Stimulated activated CD4-positive, alpha-beta T cell treated with anti-CD3 and anti-CD28 coated beads, Interleukin-1b, Interleukin-23, amount 100 ng/mL, for 1 hour (primary cell): ENCODE measurements at places on chromosomes 1 and 21.

GRCh38 chr1:204711947-204712701 is 26.6 kb upstream of the LRRN2 start:
- no peak for DNase-seq

GRCh38 chr1:33296082-33296458 is 24.8 kb downstream of the A3GALT2 start:
- DNase-seq = no peak

GRCh38 chr21:33856893-33857527 is 58.6 kb downstream of the ATP5PO start:
- DNase-seq = no peak

DNA sequence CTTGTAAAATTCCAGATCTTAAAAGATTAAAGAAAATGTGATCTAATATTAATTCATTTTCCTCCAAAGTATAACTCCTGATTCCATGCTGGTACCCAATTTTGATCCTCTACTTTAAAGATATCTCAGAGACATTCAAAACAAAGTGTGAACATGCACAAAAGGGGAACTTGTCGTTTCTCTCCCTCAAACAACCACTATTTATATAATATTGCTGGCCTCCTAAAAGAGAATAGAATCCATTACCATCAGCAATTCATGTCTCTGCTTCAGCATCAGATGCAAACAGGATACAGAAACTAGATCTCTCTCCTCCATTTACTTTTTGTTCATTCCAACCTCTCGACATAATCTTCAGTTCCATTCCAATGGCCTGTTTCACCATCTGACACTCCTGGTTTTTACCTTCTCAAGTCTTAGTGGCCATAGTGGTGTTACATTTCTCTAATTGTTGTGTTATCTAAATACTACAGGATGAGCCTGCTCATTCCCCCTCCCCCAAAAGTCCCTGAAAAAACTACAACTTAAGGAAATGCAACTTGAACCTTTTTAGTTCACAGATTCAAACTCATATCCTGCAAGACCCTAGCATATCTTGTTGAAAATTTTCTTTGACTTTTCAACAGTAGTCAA is 4.1 kb downstream of the NRIP1 start:
- DNase-seq = no peak

DNA sequence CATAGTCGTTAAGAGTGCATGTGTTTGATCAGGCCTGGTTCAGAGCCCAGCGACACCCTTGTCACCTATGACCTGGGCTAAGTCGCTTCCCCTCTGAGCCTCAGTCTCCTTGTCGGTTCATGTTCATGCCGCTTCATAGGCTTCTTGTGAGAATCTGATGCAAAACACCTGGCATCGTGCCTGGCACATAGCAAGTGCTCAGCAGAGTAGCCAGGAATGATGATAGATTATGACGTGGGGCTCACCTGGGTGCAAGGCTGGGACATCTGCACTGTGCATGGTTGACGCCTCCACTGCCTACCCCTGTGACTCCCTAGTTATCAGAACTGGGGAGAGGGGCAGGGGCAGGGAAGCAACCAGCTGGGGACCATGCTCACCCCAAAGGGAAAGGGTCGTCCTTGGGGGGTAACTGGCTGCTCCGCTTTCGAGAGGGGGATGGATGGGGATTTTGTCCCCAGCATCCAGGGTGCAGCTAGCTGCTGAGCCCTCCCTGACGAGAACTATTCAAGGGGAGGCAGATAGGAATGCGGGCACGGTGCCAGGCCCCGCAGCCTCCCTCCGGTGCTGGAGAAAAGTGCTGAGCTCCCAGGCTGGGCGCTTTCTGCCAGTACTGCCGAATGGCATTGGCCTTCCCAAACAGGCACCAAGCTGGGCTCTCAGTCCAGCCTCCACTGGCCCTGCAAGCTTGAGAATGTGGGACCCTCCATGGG is 9.3 kb downstream of the EFHD2 start:
- no peak for DNase-seq

- no peak for DNase-seq
Observed at GRCh38 chr1:201870397-201870796, 18.3 kb upstream of the SHISA4 start.

- DNase-seq = no peak
Observed at GRCh38 chr1:89957107-89957506, 37.8 kb upstream of the ZNF326 start.

DNA sequence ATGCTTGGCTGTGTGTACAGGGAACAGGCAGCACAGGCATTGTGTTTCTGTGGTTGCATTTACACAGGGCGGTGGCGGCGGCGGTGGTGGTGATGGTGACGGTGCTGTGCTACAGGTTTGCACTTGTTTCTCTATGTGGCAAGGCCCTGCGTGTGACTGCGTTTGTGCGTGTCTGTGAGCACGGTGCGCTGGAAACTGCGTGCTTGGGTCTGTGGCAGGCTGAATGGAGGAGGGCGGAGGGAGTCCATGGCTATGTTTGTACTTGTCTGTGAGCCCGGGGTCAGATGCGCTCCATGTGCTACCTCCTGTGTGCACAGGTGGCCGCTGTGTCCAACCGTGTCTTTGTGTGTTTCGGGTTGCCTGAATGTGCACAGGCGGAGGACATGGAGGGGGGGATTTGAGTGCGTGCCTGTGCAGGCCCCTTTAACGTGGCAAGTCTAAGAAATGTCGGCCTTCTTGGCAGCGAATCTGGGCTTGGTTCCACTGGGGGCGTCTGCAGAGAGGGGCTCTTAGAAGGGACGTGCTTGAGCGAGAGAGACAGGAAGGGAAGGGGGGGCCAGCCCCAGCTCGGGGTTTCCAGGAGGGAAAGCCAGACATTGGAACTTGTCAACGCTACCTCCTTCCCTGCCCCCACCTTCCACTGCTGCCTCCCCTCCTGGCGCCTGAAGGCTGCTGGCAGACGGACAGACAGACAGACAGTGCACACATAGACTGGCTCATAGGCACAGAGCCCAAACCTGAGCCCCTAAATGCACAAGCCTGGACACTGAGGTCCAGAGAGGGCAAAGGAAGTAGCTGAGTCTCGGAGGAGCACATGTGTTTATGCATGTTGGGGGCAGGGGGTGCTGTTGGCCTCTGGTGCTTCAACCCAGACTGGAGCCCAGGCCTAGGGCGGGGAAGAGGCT is 32.7 kb upstream of the WASF2 start:
- DNase-seq = no peak

DNA sequence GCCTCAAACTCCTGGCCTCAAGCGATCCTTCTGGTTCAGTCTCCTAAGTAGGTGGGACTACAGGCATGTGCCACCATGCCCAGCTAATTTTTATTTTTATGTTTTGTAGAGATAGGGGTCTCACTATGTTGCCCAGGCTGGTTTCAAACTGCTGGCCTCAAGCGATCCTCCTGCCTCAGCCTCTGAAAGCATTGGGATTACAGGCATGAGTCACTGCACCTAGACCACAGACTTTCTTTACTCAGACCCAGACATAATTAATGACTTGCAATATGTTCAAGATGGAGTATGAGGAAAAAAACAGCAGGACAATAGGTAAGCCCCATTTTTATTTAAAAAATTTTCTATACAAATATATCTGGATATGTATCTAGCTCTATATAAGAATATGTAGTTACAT is 13.2 kb downstream of the KANK4 start:
- DNase-seq = no peak

- DNase-seq = no peak
Observed at GRCh38 chr1:202639500-202639899, 70.8 kb downstream of the SYT2 start.

- no peak for DNase-seq
Observed at GRCh38 chr1:41618066-41618825, 133.8 kb upstream of the EDN2 start.

- DNase-seq = no peak
Observed at GRCh38 chr1:60831780-60832179, 250.6 kb upstream of the NFIA start.

GRCh38 chr1:193592317-193592716 is 405.9 kb upstream of the B3GALT2 start:
- DNase-seq = no peak

DNA sequence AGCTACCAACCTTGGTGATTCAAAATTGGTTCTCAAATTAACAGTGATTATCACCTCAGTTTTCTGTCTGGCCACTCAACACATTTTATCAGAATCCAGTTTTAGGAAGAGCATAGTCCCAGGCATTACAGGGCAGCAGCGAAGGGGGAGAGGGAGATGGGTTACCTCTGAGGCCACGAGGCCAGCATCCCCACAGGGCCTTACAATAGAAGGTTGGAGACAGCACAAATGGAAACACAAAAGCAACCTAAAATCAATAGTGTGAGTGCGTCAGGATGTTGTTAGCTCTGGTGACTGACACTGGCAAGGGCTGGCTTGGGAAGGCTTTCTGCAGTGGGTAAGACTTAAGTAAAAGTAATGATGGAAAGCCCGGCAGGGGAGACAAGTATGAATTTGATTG is 79.5 kb downstream of the JAK1 start:
- DNase-seq = no peak

DNA sequence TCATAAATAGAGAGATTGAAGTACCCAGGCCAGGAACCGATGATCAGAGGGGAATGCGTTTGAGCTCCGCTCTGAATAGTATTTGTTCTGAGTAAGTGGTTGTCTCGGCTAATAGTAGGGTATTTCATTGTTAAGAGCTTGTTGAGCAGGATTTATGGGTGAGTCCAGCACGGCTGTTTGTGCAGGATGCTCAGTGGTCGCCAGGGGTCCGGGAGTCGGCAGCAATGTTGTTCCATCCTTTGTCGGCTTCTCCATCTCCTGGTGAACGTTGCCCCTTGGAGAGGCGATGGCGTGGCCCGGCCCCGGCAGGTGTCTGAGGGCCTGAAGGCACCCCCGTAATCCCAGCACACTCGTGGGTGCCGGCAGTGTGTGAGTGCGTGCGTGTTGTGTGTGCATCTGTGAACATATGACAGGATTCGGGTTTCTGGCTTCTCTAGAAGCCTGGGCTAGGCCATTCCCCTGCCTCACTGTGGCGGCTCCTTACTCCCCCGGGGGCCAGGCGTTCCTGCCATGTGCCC is 160.8 kb upstream of the ARHGEF16 start:
- DNase-seq = no peak

DNA sequence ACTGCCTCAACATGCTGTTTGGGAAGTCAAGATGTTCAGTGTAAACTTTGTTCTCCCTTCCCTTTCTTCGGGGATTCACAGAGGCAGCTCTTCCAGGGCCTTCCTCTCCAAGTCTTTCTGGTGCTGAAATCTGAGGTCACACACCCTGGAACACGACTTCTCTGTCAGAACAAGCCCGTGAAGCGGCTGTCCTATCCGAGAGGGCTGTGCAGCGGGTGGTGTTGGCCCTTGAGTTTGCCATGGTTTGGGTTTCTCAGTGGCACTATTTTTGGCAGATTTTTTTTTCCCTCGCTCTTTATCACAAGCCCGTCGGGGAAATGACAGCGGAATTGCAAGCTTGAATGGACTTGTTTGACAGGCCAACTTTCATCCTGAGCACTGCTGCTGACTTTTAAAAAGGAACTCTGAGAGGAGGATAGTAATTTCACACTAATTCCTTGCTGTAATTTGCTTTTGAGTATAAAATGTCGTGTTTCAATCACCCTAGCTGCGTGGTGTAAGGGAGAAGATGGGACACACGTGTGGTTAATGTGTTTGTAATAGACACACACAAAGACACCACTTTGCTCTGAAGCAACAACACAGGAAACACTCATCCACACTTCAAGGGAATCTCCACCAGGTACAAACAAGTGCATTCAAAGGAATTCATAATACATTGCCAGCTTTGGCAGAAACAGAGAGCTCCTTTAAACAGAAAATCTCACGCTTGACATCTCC is 60.1 kb upstream of the TARBP1 start:
- DNase-seq = no peak

DNA sequence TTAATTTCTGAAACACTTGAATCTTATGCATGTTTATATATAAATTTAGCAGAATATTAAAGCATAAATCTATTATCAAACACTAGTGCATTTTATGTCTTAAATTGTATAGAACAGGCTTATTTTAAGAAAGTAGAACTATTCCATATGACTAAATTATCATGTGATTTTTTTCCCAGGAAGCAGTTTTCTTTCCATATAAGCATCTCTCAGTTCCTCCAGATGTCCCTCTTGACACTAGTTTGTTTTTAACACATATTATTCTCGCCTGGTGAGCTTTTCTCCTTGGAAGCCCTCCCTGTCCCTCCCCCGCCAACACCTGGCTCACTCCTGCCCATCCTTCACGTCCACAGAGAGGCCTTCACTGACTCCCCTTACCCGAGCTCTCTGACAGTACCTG is 48.3 kb upstream of the BCAR3 start:
- DNase-seq = no peak

DNA sequence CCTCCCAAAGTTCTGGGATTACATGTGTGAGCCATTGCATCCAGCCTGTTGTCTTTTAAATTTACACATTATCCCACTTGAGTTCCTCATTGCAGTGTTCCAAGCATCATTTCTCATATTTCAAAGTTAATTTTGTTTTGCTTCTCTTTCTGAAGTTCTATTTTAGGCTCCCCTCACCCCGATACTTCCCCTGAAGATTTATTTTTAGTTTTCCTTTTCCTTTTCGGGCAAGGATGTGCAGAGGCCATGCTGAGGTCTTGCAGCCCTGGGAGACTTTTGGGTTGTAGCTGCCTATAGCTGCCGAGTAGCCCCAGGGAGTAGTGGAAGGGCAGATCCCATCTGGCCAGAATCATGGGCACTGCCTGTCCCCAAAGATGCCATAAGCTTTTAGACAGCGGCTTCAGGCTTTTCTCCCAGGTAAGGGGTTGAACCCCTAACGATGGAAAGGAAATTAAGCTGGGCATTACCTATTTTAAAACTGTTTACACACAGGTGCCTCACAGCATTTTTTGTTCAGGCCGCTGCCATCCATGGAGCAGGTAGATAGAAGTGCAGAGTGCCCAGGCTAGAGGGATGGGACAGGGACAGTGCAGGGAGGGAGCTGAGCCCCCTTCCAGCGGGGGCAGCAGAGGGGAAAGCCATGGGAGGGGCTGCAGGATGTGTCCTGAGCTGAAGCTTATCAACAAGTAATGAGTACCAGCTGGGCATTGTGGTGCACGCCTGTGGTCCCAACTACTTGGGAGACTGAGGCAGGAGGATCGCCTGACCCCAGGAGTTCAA is 15.9 kb downstream of the PSEN2 start:
- no peak for DNase-seq

DNA sequence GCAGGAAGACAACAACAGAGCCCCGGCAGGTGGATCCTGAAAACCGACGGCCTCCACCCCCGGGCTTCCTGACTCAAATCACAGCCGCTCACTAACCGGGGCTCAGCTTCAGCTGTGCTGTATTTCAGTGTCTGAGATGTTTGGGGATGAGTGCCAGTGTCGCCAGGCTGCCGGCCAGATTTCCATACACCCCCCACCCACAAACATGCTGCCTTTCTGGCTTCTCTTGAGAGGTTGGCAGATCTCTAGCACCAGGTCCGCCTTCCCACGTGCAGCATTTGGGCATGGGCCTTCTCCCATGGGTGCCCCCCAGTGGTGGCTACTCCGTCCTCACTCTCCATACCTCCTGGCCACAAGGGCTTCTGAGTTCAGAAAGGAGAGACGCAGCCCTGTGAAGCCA is 34.8 kb downstream of the KCNAB2 start:
- no peak for DNase-seq
